ENCODE measurements at places on chromosomes 12 and 14. TPM values are rescaled to one million over a fixed set of nuclear protein-coding genes. Genes with fewer than 3 reads are reported as not detected.
A peak's percentile ranks its signal among the peaks of the same experiment; 100 is the strongest.

Gene CNIH1
- total RNA-seq = 125 TPM

Gene GUCY2C
- total RNA-seq = not detected

DNA sequence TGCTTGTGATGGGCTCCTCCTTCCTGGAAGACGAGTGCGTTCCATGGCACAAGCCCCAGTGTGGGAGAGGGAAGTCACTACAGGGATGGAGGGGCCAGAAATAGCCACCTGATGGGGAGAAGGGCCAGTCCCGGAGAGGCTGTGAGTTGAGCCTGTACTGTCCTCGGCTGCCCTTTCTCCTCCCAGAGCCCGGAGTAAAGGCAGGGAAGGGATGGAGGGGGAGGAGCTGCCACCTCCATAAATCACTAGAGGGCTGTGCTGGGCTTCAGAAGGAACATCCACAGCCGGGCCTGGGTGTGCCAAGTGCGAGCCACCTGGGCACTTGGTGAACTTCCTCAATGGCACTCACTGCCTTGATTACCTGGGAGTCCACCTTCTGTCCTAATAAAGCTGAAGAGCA is 110.1 kb downstream of the RBM19 start:
- DNase-seq = no peak

DNA sequence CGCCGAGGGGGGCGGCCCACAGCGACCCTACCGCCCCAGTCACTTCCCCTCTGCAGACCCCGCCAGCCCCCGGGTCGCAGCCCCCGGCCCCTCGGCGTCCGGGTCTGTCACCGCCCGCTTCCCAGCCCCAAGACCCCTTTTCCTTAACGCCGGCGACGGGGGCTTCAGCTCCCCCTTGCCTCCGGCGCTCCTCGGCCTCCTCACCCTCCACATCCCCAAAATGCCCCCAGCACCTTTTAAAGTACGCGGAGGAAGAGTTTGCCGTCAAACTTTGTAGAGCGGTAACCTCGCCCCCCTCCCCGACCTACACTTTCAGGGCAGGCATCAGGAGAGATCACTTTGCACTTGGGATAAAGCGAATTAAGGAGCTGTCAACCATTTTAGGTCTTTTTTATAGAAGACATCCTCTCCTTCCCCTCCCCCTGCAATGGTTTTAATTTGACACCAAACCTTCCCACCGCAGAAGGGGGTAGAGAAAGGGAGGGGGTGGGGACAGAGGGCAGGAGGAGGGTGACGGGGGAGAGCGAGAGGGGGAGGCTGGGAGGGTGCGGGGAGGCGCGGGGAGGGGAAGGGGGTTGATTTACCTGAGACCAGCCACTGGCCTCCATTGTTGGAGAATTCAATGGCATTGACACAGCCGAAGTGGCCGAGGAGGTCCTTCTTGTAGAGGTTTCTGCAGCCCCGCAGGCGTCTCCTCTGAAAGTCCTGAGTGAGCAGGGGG is 578 bp downstream of the DCAF5 start:
- peak; percentile 40 for DNase-seq

- no peak for DNase-seq
These were observed 5.7 kb downstream of the SPIC start for GRCh38 chr12:101480849-101481248.

GRCh38 chr12:125151284-125151683 is 86.0 kb downstream of the AACS start:
- no peak for DNase-seq

GRCh38 chr12:92363295-92364146 is 217.9 kb upstream of the BTG1 start:
- DNase-seq = peak; percentile 31

- DNase-seq = no peak
These were observed 232.9 kb upstream of the CPNE8 start for GRCh38 chr12:39138268-39138667.

DNA sequence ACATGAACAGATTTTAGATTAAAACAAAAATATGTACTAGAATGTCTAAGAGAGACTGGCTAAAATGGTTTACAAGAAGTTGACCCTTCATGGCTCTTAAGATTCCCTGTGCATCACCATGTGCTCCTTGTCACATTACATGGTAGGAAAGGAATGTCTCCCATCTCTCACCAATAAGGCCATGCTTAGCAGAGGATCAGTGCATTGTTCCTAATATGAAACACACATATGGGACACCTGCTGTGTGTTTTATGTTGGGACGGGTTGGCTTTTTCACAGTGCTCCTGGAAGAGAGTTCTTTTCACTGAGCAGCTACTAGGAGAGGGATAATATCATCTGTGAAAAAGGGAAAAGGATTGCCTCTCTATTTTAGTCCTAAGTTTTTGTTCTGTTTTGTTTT is 9.6 kb downstream of the PFKM start:
- no peak for DNase-seq
